ENCODE measurements at places on chromosomes 16 and 17.

GRCh38 chr17:29586676-29587469 is 2.6 kb downstream of the GIT1 start:
- no peak for DNase-seq

DNA sequence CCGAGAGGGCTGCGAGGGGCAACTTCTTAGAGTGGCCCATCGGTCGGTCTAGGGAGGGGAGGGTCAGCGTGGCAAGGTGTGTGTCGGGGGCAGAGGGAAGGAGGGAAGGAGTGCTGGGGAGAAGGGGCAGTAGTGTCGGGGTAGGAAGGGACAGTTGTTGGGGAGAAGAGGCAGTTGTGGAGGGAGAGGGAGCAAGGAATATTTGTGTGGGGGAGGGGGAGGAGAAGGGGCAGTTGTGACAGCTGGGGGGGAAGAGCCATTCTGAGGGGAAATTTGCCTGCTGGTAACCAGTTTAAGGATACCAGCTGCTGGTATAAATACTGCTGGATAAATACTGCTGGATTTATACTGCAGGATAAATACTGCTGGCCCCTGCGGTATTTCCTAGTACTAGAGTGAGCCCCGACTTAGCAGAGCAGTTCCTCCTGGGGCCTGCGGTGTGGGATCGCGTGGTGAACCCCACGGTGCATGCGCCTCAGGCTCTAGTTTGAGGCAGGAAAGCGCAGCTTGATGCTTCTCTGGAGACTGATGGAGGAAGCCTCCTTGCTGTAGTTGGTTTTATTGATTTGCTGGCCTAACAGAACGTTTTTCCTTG is 309 bp downstream of the DNAH2 start:
- DNase-seq, result no peak

- DNase-seq, result no peak
Measured at GRCh38 chr17:42493319-42493718, 34.6 kb downstream of the ATP6V0A1 start.

GRCh38 chr17:48459070-48459844 is 29.2 kb upstream of the SKAP1 start:
- no peak for DNase-seq

GRCh38 chr17:80253631-80254395 is 6.8 kb upstream of the RNF213 start:
- DNase-seq, result no peak

GRCh38 chr16:66277311-66278070 is 89.0 kb upstream of the CDH5 start:
- no peak for DNase-seq

- DNase-seq, result no peak
Measured at GRCh38 chr17:72409405-72410002, 288.7 kb downstream of the SOX9 start.

DNA sequence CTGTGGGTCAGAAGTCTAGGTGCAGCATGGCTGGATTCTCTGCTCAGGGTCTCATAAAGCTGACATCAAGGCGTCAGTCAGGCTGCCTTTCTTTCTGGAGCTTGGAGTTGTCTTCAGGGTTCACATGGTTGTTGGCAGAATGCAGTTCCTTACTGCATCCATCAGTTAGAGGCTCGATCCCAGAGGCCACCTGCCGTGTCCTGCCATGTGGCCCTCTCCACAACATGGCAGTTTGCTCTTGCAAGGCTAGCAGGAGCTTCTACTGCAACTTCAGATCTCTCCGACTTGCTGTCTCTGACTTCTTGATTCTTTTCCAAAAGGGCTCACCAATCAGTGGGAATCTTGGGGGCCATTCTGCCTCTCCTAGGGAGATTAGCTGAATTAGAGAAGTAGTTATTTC is 11.9 kb downstream of the PITPNC1 start:
- no peak for DNase-seq

DNA sequence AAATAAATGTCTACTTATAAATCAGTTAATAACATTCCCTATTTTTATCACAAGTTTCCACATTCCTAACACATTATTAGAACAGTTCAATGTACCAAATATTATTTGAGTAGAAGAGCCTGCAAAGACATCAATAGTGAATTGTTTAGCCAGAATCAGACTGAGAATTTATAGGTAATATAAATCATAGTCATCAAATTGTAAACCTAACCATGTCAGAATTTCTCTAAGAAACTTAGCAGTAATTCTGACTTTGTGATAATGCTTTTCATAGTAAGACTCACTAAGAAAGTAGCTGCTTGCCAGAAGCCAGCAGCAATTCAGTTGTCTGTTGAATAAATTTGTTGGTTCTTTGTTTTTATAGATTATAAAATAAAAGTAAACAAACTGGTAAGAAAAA is 111.3 kb downstream of the USP32 start:
- DNase-seq, result no peak

DNA sequence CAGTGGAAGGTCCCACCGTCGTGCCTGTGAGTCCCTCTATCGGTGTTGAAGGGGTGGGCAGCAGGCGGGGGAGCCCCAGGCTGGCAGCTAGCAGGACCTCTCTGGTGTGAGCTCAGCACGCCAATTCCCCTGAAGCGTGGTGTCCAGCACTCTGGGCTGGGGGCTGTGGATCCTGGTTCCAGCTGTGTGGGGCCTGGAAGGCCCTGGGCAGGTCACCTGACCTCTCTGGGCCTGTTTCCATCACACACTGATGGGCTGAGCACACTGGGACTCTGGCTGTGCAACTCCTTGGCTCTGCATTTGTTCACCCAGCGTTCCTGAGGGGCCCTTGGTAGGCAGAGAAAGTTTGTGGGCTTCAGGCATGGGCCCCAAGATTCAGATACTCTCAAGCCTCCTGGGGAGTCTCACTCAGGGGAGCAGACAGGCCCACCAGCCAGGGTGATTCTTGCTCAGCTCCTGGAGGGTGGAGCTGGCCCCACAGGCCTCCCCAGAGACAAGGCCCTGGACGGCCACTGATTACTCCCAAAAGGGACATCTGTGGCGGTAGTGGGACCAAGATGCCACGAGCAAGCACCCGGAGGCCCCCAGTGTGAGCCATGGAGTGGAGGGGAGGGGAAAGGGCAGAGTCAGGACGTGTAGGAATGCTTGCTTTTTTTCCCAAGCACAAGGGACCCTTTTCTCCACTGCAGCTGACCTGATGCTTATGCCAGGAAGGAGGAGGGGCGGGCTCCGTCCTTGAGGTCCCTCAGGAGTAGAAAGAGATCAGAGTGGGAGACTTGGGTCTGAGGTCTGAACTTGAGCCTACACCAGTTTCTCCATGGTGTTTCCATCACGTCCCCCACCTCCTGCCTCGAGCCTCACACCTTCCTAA is 8.5 kb downstream of the SCGB1C2 start:
- DNase-seq, result no peak

- DNase-seq, result no peak
Measured at GRCh38 chr17:38891441-38891840, 21.6 kb downstream of the LASP1 start.

DNA sequence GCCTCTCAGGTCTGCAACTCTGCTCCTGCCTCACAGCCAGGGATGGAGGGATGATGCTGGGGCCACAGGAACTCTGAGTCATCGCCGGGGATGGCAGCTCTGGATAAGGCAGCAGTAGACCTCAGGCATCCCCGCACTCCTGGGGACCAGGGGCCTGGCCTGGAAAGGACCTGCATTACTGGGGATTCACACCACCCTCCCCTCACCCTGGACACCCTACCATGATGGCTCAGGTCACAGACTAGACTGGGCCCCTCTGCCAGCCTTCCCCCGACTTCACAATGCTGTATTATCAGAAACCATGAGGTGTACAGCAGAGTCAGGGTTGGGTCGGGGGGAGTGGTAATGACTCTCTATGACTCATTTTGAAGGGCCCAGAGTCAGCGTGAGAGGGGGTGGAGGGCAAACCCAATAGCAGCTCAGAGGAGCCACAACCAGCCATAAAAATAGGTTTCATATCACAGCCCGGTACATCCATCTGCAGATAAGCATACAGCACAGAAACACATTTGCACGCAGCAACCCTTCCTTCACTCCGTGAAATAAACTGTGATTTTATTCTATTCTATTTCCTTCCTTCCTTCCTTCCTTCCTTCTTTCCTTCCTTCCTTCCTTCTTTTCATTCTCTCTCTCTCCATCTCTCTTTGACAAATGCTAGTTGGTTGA is 28.8 kb downstream of the DYNLRB2 start:
- DNase-seq, result no peak

DNA sequence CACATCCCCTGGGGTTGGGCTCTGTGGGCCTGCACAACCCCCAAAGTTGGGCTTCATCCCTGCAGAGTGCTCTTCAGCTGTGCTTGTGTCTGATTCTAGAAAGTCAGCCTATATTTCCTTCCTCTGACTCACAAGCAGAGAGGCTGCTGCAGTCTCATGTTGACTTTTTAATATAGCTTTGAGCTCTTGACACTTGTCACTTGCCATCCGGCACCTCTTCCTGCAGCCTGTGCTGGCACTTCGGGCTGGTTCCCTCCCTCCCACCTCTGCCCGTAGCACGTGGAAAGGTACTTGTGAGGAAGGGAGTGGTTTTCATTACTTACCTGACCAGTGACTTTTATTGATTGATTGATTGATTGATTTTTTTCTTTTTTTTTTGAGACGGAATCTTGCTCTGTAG is 19.0 kb upstream of the JPT2 start:
- no peak for DNase-seq

GRCh38 chr16:82801361-82801760 is 174.6 kb downstream of the CDH13 start:
- DNase-seq, result no peak

GRCh38 chr16:3149630-3150345 is 15.0 kb downstream of the ZNF213 start:
- peak; percentile 39 for DNase-seq

GRCh38 chr17:16352667-16353316 is 477 bp downstream of the CENPV start:
- peak; percentile 66 for DNase-seq

GRCh38 chr17:50190603-50191358 is 10.7 kb downstream of the COL1A1 start:
- DNase-seq, result no peak

GRCh38 chr17:27893841-27894503 is 807 bp upstream of the LYRM9 start:
- DNase-seq, result no peak

GRCh38 chr17:76635659-76636360 is 7.7 kb downstream of the ST6GALNAC1 start:
- DNase-seq, result no peak

DNA sequence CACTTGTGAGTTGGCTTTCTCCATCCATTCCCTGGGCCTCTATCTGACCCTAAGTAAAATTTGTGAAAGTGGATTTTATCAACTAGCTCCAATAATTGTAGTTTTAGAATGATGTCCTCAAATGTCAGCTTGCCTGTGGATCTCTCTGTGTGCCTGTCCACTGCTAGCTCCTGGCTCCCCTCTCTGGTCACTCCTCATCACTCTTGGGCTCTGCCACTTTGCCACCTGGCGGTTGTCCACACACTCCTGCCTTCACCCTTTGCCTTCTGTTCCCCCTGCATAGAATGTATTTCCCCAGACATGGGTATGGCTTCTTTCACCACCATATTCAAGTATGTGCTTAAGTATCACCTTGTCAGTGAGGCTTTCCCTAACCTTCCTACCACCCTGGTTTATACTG is 19.8 kb downstream of the ANKFN1 start:
- no peak for DNase-seq

DNA sequence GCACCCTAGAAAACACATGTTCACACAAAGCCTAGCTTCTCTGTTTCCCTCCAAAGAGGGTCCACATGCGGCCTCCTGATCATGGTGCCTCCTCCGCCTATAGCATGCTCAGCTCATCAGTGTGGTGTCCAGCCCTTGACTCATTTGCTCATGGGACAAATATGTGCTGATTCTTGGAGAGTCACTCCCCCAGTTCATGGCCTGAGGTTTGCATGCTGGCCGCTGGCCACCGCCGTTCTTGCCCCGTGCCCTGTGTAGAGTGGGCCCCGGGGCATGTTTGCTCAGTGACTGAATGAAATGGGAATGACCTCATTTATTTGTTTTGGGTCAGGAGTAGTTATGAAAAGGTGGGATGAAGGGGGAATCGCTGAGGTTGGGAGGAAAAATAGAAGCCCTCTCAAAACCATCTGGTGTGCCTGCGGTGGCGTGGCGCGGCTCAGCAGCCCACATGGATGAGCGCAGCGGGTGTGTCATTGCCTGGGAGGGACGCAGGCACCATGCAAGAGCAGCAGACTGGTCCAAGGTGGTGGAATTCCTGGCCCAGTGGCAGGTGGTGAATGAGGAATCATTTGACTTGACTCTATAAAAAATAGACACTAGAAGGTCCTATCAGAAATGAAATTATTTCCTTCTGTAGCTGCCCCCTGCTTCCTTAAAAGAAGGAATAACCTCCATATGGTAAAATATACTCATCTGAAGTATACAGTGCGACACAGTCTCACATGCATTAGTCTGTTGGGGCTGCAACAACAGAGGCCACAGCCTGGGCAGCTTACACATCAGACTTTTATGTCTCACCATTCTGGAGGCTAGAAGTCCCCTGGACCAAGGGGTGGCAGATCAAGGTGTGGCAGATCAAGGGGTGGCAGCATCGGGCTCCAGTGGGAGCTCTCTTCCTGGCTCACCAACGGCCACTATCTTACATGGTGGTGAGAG is 31.7 kb downstream of the CRISPLD2 start:
- DNase-seq, result peak; percentile 44

DNA sequence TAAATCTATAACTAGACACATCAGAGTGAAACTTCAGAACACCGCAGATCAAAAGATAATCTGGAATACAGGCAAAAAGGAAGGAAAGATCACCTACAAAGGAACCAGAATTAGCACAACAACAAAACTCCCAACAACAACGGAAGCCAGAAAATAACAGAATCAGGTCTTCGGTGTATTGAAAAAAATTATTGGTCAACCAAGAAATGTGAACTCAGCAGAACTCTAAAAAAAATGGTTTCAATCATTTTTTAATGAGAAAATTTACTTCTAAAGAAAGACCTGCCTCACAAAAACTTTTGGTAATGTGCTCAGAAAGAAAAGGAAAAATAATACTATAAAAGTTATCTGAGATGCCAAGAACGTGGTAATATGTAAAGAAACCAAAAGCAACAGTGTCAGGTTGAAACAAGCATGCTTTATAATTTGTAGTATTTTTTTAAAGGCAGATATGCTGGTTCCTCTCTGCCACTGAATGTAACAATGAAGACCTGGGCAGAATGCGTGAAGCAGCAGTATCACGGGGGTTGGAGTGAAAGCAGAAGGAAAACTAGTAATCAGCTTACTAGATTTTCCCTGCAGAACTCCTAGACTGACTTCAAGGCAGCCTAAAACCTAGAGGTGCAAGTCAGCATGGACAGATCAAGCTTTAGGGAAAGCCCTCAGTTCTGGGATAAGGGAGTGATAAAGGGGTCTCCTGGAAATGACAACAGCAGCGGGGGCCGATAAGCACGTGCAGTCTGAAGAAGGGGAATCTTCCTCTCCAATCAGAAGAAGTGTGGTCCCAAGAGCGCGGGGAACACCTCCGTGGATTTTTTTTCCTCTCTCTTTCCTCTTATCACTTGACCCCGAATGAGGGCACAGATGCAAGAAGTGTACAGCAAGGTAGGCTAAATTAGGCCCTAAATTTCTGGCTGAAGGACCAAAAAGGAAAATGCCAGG is 80.9 kb upstream of the TEKT1 start:
- DNase-seq, result no peak

Measured in NCI-H748 treated with DMSO at 0.1 percent for 48 hours (cell line).